ENCODE measurements at places on chromosomes 13 and 19.

DNA sequence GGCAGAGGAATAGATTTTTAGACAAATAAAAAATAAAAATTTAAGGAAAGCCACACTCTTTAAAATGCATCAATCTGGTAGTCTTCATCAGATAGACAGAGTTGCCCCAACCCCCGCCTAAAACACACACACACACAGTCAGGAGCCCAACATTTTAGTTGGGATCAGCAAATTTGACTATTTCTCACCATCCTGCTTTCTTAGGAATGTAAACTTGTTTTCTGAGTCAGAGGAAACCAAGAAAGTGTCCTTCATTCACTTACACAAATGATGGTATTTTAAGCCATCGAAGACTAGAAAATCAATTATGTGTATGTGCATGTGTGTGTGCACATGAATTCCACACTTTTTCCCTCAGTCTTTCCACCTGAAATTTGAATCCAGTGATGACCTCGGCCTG is 1657.5 kb downstream of the SLITRK1 start:
- no peak for DNase-seq

DNA sequence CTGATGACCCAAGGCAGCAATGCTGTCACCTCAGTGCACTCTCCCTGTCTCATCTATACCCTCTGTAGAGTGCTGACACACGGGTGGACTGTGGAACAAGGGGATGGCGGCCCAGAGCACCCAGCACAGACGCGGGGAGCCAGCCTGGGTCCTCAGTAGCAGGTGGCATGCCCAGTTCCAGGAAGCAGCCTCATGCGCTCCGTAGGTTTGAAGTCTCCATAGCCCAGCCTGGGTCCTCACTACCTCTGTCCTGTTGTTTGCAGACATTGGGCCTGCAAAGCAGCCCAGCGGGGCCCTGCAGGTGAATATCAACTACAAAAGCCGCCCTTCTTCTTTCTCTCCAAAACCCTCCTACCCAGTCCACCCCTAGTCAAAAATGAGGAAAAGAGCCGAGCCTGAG is 5.0 kb upstream of the SLC7A9 start:
- DNase-seq = no peak

GRCh38 chr13:73945382-73945781 is 188.8 kb downstream of the KLF12 start:
- DNase-seq = no peak

DNA sequence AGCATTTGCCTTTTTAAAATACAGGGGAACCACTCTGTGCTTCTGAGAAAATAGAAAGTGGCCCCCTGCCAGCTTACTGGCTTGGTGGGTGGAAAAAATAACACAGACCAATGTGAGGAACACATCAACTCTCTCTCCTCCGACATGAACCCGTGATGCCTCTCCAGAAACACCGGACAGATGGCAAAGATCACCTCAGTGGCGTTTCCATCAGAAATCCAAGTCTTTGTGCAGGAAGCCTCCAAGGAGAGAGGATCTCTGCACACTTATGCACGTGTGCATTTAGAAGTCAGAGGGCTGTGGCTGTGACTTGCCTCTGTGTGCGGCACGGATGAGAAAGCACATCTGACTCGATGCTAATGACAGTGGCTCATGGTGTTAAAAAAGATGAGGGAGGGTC is 112.3 kb upstream of the KLF12 start:
- no peak for DNase-seq

DNA sequence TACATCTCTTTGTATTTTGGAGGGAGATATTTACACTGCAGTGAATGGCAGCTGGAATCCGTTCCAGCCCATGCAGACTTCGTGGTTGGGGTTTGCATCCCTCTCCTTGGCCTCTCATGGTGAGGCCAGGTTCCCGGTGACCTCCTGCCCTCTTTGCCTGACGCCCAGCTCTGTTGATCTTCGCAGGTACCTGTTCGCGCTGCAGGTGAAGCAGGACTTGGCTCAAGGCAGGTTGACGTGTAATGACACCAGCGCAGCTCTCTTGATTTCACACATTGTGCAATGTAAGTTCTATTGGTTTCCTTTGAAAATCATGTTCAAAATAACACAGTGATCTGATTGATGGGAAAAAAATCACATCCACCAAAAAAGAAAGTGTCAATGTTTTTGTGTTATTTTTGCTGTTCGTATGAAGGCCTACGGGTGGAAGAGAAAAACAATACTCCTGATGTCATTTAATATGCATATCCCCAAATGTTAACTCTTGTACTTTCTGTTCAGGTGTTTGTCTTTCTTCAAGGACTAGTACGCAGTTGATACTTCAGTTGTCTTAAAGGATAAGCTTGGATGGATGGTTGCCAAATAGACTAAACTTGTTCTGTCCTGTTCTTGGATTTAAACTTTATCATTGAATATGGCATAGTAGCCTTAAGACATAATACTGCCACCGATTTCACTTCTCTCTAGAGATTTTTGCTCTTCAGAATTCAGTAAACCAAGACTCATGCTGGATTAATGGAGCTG is 199.1 kb downstream of the STK24 start:
- no peak for DNase-seq

DNA sequence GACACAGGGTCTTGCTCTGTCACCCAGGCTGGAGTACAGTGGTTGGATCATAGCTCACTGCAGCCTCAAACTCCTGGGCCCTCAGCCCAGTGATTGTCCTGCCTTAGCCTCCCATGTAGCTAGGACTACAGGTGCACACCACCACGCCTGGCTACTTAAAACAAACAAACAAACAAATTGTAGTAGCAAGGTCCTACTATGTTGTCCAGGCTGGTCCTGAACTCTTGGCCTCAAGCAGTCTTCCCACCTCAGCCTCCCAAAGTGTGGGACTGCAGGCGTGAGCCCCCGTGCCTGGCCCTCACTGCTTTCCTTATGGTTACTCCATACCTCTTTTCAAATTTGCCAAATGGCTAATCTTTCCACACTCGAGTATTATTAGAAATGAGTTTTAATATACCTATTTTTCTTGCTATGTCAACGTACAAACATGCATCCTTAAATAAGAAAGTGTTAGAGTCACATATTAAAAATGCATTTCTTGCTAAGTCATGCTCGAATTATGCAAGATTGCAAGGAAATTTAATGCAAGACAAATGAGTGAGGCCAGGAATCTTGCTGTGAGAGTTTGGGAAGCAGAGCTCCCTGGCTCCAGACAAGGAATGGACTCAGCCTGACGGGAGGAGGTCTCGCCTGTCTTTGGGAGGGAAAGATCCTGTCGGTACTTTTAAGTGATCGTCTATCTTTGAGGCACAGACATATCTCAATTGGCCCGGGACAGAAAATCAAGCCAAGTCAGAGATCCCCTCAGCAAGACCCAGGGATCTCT is 39.4 kb downstream of the RFX2 start:
- DNase-seq = no peak

GRCh38 chr13:25172303-25172630 is 179 bp upstream of the AMER2 start:
- no peak for DNase-seq

DNA sequence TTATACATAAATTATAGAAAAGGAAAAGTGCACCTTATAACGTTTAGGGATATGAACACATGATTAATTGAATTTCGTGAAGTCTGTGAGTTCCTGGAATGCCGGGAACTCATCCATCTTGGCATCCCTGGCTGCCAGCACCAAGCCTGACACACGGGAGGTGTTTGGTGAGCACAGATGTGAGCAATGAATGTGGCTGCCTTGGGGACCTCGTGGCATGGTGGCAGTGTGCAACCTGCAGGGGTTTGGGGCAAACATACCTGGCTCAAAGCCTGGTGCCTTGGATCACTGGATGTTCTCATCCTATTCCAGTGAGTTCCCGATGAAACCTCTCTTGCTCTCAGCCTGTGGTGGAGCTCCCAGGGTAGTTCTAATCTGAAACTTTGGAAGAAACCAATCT is 10.4 kb upstream of the MAP2K2 start:
- no peak for DNase-seq

DNA sequence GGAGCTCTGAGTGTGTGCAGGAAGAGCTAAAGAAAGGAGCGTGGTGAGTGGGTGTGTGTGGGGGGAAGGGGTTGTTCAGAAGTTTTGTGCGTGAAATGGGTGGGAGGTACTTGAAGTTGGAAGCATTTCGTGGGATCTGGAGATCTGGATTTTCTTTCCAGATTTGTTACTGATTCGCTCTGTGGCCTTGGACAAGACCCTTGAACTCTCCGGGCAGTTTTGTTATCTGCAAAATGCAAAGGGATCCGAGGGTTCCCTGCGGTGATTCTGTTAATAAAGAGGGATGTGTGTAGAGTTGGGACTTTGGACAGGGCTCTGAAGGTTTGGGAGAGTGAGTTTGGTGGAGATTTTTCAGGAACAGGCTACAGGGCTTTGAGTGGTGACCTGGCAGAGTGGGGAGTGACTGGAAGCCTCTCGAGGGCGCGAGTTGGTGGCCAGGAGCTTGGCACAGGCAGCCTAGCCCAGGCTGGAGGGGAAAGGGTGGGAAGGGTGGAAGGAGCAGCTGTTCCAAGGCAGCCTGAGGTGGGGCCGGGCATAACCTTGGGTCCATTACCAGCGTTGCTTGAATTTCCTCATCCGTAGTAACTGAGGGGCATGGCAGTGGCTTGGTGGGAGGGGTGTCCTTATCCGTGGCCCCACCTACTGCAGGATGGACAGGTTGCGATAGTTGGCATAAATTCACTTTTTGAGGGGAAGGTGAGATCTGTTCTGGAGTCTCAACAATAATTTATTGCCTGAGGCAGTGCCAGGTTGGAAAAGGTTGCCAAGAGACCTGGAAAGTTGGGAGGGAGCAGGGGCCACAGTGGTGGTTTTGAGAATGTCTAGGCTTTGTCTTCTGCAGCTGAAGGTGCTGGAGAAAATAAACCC is 2.1 kb downstream of the ACTN4 start:
- DNase-seq = no peak

DNA sequence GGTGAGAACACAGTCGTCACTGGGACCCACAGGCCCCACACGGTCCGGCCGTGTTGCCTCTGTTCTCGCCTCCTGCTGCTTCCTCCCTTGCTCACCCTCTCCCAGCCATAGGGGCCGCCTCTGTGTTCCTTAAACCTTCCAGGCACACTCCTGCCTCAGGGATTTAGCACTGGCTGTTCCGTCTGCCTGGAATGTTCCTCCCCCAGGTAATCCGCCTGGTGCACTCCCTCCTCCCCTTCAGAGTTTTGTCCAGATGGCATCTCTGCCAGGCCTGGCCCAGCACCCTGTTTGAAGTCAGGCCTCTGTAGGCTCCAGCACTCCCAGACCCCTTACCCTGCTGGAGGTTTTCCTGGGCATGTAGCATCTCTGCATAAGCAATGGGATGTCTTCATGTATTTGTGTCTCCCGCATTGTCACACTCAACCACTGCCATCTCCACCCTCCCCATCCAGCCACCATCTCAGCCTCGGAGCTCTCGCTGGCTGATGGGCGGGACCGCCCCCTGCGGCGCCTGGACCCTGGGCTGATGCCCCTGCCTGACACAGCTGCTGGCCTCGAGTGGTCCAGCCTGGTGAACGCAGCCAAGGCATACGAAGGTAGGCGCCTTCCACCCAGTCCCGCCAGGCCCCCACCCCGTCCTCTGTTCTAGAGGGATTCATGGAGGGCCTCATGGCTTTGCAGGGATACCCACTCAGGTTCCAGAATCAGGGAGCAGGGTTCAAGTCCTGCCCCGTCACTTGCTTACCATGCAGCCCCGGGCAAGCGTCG is 25.9 kb downstream of the DPF1 start:
- DNase-seq = no peak

DNA sequence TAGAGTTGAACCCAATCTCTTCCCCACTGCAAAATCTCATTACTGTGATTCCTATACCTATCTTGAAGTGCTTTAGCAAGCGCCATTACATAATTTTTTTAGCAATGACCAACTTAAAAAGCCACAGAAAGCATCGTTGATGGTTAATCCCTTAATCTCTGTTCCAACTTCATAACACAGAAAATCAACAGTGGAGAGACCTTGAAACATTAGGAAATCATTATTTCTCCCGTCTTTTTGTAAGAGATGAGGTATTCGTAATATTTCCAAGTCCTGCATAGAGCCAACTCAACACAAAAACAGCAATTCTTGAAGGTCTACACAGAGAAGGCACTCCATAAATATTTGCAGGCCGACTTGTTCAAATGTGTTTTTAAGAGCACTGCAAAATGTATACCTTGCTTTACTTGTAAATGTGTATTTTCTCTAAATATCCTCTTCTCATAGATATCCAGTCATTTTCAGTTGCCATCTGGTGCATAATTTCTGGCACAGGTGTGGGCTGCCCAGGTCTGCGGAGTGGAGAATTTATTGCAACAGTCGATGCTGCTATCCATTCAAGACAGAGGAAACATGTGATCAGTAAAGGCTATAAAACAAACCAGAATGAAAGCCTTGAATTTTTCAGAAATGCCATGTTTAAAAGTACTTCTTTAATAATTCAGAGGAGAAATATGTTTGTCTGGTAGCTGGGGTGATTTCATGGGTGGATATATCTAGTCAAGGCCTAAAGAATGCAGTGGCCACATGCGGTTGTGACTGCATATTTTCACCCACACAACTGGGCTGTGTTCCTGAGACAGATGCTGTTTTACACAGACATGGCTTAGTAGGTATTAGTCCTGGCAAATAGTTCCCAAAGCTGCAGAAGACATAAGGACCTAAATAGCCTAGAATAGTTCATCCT is 234.3 kb upstream of the STARD13 start:
- DNase-seq = no peak

GRCh38 chr13:27186295-27186694 is 14.7 kb upstream of the USP12 start:
- no peak for DNase-seq

DNA sequence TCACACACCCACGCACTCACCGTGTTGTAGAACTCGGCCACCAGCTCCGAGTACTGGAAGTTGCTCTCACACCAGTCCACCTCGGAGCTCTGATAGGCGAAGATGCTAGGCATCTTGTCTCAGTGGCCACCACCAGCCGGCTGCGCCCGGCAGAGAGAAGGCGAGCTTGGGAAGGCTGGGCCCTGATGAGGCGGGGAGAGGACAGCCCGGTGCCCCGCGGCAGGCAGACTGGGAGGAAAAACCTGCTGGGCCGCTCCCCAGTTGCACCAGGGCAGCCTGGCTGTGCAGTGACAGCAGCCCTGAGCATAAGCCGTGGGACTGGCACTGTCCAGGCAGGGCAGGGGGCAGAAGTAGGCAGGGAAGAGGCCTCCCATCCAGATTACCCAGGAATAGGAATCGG is at the start of gene ACER1:
Gene ACER1 (minus strand): TSS at position 174 of the 400 bp plus-strand sequence. CDS start 61 bp downstream, at position 113.
- DNase-seq = no peak

DNA sequence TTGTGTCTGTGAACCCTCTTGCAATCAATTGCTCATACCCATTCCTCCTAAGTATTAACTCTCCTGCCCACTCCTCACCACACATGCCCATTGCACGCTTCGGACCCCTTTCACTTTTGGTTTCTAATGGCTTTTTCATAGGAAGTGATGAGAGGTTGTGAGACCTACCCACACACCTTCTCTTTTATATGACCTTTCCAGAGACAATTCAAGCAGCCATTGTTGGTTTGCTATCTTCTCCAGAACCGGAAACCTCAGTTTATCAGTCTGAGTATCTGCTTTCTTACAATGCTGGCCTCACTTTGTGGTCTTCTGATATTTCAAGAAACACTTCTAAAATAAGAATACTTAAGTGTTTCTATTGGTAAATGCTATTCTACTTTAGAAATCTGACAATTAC is 1550.8 kb upstream of the SLC10A2 start:
- DNase-seq = no peak
